ENCODE measurements at places on chromosomes 1 and 21.

GRCh38 chr1:172398970-172399755 lies 21.3 kb upstream of the C1orf105 start:
- DNase-seq: peak; percentile 100

DNA sequence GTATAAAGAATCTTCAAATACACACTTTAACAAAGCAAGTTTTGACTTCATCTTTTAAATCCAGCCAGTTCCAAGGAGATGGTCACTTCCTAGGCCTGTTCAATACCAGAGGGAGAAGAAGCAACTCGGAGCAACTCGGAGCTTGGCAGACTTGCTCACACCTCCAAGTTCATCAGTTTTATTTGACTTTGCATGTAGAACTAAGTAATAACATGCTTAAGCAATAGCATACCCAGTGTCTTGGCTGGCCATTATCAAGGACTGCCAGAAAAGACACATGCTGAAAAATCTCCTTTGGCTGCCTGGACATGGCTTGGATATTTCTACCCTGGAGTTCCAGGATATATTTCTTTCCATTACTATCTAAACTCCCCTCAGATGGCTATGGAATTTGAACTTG lies 52.6 kb downstream of the GNG12 start:
- no peak for DNase-seq

- DNase-seq: no peak
Measured at GRCh38 chr1:247701338-247701737, 15.1 kb downstream of the OR6F1 start.

GRCh38 chr1:12548973-12549459 lies 69.0 kb downstream of the DHRS3 start:
- DNase-seq: no peak

DNA sequence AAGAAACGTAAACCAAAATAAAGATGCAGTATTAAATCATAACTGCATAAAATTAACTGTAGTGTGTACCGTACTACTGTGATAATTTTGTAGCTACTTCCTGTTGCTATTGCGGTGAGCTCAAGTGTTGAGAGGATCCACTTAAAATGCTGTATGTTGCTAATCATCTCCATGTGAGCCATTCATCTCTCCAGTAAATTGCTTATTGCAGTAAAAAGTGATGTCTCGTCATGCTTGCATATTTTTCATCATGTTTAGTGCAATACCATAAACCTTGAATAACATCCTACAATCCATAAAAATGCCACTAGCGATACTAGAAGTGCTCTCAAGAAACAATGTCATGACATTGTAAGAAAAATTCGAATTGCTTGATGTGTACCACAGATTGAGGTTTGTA lies 66.3 kb downstream of the RAVER2 start:
- DNase-seq: no peak

DNA sequence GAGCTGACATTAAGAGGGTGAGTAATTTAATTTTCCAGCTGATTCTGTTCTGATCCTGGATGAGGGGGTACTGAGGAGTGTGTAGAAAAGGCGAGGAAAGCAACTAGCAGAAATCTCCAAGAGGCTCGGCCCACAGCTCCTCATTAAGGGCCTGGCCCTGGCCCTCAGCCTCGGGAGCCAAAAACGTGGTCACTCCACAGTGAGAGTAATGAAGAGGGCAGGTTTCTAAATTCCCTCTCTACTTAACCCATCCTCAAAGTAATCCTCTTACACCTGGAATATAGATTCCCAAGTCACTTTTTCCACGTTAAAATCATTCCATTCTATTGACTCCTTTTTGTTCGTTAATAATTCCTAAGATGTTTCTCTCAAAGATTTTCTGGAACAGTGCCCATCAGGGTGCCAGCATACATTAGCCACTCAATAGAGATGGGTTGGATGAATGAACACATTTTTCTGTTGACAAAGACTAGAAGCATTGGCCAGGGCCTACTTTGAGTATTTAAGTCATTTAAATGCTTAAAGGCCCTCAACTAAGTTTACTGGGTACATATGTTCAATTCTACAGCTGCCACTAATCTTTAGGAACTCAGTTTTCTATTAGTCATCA lies 1.1 kb upstream of the COL11A1 start:
- no peak for DNase-seq

DNA sequence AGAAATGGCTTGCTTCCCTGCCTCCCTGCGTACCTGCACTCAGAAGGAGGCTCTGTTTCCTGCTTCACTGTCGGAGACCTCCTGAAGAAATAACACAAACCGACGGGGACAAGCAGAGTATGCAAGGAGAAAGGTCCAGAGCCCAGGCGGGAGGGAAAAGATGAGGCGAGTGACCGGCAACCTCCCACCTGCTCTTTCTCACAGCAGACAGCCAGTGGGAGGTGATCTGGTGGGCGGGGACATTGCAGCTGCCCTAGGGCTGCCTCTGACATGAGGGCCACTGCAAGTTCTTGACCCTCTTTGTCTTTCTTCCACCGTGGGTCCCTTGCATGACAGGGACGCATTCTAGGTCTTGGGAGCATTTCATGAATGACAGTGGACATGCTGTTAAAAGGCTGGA lies 368.2 kb downstream of the CAMTA1 start:
- no peak for DNase-seq

Data from PC-3 (cell line).